CD8-positive, alpha-beta memory T cell (primary cell): ENCODE measurements at places on chromosomes 4 and X.

DNA sequence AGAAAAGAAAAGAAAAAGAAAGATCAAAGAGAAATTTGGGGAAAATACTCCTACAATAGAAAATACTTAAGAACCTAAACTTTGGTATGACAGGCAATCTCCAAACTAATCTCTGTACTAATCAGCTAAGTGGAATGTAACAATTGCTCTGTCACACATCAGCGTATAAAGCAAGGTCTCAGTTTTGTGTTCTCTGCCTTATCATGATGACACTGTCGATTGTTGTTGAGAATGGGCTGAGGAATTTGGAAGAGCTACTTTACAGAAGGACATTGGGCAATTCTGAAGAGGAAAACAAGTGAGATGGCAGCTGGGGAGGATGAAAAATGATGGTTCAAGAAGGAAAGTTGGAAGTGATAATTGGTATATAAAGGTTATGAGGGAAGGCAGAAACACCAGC is 486.0 kb upstream of the HTR2C start:
- DNase-seq: no peak

DNA sequence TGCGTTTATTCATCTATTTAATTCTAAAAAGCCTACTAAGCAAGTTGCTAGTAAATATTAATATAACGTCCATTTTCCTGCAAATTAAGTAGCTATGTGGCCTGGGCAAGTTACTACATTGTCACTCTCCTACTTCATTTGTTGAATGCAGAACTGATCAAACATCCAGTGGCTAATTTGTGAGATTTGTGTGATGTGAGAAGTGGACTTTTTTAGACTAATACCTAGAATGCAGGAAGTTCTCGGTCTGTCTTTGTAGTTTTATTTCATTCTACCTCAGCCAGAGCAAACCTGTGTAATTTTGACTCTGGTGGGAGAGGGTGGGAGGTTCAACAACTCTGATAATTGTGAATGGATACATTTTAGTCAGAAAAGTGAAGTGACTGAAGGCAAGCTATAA is 840 bp downstream of the GUF1 start:
- no peak for DNase-seq

- DNase-seq: no peak
Observed at GRCh38 chr4:14265651-14266050, 638.1 kb upstream of the BOD1L1 start.

- DNase-seq: no peak
Observed at GRCh38 chr4:139642364-139642763, 23.3 kb upstream of the MGST2 start.

DNA sequence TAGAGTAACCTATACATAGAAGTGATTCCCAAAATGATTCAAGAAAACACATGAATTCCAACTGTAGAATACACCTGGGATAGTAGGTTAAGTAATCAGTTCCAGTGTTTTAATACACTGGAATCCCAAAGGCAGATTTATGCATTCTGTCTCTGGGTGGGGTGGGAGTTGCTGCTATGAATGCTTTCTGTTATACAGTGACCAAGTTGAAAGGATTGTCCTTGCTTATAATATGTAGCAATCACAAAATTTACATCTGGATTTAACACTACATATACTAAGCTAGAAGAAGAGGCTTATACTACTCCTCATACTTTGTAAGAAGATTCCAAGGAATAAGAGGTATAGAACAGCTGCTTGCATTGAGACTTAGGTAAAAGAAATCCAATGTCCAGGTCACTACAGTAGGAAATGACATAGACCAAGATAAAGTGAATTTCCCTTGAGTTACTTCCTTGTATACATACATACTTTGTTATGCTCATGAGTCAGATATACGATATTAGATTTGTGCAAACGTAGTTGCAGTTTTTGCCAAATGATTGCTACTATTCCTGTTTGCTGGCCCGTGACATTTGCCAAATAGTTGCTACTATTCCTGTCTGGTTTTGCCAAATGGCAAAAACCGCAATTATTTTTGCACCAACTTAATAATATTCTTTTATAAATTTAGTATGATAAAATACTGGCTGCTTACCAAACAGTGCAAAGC is 210.5 kb upstream of the DIAPH2 start:
- no peak for DNase-seq

DNA sequence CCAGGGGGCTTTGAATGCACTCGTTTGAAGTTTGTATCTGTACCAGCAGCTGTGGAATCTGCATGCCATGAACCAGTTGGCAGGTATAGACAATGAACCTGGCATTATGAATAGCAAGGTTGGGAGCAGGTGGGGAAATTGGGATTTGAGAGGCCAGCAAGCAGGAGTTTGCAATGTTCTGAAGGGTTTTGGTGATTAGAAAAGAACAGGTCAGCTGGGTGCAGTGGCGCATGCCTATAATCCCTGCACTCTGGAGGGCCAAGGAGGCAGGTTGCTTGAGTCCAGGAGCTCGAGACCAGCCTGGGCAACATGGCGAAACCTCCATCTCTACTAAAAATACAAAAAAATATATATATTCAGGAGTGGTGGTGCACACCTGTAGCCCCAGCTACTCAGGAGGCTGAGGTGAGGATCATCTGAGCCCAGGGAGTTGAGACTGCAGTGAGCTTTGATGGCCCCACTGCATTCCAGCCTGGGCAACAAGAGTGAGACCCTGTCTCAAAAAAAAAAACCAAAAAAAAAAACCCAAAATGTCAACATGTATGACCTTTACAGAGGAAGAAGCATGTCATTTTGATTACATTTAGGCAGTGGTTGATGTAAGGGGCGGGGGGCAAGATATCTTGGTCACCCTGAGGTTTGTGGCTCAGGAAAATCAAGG is 63.9 kb downstream of the TSC22D3 start:
- DNase-seq: no peak

DNA sequence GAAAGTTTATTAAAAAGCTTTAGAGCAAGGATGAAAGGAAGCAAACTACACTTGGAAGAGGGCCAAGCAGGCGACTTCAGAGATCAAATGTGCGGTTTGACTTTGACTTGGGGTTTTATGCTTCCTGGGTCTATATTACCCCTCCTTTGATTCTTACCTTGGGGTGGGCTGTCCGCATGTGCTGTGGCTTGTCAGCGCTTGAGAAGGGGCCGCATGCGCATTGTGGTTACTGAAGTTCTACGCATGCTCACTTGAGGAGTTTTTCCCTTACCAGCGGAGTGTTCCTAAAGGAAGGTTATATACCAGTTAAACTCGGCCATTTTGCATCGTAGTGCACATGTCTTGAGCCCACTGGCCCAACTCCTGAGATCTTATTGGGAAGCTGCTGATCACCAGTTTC is 9.9 kb downstream of the ZNF157 start:
- peak; percentile 66 for DNase-seq
